ENCODE measurements at places on chromosomes 1 and 21.

- no peak for DNase-seq
These were observed 95.1 kb downstream of the ST3GAL3 start for GRCh38 chr1:43802356-43802980.

DNA sequence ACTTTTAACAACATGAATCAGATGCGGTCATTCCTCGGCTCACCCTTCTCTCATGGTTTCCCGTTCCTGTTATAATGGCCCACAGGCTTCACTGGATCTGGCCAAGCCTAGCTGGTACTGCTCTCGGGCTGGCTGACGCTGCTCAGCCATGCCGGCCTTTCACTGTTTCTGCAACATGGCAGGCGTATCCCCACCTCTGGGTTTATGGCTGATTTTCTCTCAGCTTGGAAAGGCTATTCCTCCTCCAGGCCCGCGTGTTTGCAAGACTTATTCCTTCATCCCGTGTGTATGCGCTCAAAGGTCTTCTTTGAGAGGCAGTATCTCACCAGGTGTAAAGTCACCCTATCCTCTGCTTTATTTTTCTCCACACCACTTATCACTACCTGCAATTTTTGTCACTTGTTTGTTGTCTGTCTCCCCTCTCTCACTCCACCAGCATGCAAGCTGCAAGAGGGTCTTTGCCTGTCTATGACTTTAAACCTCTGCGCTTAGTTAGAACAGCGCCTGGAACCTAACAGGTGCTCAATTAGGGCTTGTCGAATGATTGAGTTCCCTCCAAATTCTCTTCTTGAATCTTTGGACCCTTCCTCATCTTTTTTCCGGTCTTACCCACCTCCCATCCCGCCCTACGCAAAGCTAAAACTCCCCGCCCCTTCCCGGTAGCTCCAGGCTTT lies 491 bp upstream of the RAP1A start:
- no peak for DNase-seq

DNA sequence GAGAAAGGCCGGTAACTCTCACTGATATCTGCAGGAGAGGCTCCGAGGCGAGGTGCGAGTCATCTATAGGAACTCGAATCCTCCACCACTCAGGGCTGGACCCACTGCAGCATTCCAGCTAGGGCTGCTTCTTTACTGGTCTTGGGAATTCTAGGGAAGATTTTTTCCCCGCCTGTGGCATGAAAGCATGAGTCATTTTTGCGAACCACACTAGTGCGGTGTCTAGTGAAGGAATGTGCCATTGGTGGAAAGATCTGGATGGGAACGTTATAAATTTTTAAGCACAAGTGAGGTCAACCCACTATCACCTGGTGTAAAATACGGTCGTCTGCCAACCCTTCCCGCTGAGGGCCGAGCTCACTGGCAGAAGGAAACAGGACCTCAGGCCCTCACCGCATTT lies 49.7 kb downstream of the SYF2 start:
- DNase-seq, result no peak

- no peak for DNase-seq
These were observed 2.2 kb upstream of the TOMM20 start for GRCh38 chr1:235130766-235131270.

DNA sequence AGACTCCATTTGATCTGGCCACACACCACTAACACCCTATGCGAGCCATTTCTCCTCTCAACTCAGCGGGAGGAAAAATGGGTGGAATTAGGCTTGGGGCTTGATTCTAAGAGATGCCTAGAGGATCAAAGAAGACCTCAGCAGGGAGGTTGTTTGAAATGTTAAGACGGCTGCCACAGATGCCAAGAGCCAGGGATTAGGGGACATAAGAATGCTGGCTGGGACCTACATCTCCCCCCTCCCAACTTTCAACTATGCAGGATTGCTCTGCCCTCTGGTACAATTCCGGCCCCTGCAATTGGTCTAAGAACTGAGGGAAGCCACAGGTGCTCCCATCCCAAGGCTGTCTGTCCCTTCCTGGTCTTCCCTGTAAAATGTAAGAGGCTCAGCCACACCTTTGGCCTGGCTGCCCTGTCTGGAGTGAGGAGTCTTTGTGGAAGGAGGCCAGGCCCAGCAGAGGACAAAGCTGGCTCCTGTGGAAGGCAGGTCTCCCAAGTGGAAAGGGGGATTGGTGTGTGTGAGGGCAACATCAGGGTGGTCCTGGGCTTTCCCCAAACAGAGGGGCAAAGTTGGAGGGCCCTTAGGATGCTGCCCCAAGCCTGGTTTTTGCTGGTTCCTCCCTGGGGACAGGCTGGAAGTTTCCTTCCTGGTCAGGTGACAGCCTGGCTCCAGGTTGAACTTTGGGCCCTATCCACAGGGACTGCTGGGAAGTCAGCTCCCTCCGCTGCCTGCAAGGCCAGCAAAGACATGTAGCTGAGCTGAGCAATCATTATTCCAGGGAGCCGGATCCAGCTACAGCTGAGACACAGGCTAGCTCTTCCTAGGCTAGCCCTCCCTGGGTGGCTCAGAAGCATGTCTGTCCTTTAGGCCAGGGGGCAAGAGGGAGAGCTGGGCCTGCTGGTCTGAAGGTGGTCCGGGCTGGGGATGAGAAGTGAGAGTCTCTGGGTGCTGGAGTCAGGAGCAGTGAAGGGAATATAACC lies 34.5 kb upstream of the SYNC start:
- no peak for DNase-seq

All from GOT3 (cell line).